ENCODE measurements at places on chromosomes 1 and 21.

DNA sequence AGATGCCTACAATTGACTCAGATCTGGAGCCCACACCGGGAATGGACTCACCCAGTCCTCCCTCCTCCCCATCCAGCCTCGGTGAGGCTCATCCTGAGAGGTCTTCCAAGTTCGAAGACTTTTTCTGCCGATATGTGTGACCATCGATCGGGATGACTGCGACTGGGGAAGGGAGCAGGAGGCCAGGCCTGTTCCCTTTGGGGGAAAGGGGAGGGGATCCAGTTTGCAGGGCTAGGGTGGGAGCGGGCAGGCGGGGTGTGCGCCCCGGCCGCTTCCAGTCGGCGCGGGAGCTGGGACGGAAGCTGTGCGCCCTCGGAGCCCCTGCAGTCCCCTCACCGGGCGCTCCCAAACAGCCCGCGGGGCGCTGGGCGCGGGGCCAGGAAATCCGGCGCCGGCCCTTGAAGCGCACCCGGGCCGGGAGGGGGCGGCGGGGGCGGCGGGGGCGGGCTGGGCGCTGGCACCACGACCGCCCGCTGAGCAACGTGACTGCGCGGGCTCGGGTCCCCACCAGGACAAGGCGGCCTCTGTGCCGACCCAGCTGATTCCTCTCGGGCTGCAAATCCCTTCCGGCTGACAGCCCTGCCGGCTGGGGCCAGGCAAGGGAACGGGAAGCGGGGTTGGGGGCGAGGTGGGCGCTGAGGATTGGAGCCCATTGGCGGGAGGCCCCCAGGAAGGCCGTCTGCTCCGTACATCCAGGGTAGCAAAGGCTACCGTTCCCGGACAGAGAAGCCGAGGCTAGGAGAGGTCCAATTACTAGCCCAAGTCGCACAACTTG, 103.9 kb downstream of the EBNA1BP2 start:
- no peak for DNase-seq

- DNase-seq: no peak
Measured at GRCh38 chr1:214439352-214440119, 111.9 kb downstream of the PTPN14 start.

- DNase-seq: no peak
Measured at GRCh38 chr1:34398916-34399275, 222.2 kb downstream of the C1orf94 start.

DNA sequence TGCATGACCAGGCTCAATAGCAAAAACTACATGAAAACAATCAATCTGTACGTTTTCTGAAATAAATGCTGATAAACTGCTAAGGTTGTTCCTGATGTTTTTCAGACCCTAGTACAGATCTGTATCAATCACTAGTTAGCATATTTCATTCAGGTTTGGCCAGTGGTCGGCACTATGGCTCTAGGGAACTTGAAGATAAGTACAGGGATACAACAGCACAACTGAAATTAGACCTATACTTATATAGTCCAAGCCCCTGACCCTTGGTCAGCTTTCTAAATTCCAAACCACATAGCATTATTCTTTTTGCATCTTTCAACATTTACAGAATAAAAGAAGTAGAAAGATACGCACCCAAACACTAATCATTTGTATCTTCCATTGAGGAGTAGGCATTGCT, 142.7 kb downstream of the PLPPR4 start:
- DNase-seq: no peak

GRCh38 chr1:21930080-21930571, 7.0 kb downstream of the HSPG2 start:
- DNase-seq: no peak
